Fibroblast of lung (primary cell): ENCODE measurements at places on chromosomes 6 and 20. TPM values are rescaled to one million over a fixed set of nuclear protein-coding genes. Genes with fewer than 3 reads are reported as not detected.

The SYNDIG1 gene
- total RNA-seq = 0.17 and 0.51 TPM in 2 replicates

The APCDD1L gene
- 0.99 and 1.0 TPM in 2 replicates for total RNA-seq

The CCM2L gene
- total RNA-seq = not detected in 2 replicates

The ELOVL2 gene
- total RNA-seq = under 0.01 and 1.0 TPM in 2 replicates

The OGFRL1 gene
- total RNA-seq = 14.0 and 23.6 TPM in 2 replicates

The ULBP2 gene
- 1.0 and 1.8 TPM in 2 replicates for total RNA-seq

The MYLIP gene
- total RNA-seq = 2.5 and 4.6 TPM in 2 replicates

The ROS1 gene
- total RNA-seq = under 0.01 TPM in 2 replicates

The IL17A gene
- total RNA-seq = not detected in 2 replicates

The PTCRA gene
- not detected in 2 replicates for total RNA-seq

The WFDC2 gene
- total RNA-seq = not detected in 2 replicates

The PCNA gene
- total RNA-seq = 75.6 and 81.4 TPM in 2 replicates

The XKR7 gene
- total RNA-seq = not detected in 2 replicates

The MTFR2 gene
- total RNA-seq = 0.26 and 0.83 TPM in 2 replicates

The NEURL2 gene
- 7.1 and 8.0 TPM in 2 replicates for total RNA-seq
